Fibroblast of skin of right biceps (primary cell): ENCODE measurements at places on chromosomes 6 and 20.
A peak's percentile ranks its signal among the peaks of the same experiment; 100 is the strongest.

DNA sequence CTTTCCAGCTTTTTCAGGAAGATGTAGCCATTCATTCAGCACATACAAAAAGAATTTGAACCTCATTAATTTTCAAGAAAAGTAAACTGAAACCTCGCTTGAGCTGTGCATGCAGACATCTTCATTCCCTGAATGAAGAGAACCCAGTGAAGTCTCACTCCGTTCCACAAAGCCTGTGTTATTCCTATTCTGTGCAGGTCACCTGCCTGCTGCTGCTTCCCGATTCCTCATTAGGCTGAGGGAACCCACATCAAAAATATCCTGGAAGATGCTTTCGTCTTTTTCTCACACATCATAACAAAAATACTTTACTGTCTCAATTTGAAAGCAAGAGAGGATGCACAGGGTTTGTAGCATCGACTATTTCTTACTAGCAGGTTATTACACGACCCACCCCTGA is 40.1 kb downstream of the TRMT6 start:
- DNase-seq, result no peak

GRCh38 chr20:44716309-44717106 is 1.3 kb downstream of the CCN5 start:
- no peak for DNase-seq

GRCh38 chr20:58600756-58601155 is 50.3 kb upstream of the STX16 start:
- no peak for DNase-seq

DNA sequence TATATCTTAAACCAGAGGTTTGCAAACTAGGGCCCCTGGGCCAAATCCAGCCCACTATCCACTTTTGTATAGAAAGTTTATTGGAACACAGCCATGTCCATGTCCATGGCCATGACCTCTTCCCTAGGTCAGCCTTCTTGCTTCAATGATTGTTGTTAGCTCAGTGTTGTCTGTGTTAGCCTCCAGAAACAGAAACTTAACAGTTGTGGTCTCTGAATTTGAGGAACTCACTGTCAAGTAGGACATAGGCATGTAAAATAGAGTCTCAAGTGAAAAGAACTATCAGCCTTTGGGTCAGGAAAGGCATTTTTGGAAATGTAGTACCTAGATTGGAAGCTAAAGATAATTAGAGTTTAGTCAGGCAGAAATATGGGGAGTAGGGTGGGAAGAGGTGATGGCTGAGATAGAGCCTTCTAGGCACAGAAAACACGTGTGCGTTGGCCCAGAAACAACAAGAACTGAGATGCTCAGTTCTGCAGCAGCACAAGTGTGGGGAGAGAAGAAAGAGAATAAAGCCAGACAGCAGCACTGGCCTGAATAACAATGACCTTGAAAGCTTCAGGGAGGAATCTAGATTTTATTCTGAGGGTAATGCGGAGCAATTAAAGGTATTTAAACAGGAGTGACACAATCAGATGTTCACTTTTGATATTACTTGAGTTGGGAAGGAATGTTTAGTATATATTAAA is 87.0 kb upstream of the OLIG3 start:
- DNase-seq, result no peak

DNA sequence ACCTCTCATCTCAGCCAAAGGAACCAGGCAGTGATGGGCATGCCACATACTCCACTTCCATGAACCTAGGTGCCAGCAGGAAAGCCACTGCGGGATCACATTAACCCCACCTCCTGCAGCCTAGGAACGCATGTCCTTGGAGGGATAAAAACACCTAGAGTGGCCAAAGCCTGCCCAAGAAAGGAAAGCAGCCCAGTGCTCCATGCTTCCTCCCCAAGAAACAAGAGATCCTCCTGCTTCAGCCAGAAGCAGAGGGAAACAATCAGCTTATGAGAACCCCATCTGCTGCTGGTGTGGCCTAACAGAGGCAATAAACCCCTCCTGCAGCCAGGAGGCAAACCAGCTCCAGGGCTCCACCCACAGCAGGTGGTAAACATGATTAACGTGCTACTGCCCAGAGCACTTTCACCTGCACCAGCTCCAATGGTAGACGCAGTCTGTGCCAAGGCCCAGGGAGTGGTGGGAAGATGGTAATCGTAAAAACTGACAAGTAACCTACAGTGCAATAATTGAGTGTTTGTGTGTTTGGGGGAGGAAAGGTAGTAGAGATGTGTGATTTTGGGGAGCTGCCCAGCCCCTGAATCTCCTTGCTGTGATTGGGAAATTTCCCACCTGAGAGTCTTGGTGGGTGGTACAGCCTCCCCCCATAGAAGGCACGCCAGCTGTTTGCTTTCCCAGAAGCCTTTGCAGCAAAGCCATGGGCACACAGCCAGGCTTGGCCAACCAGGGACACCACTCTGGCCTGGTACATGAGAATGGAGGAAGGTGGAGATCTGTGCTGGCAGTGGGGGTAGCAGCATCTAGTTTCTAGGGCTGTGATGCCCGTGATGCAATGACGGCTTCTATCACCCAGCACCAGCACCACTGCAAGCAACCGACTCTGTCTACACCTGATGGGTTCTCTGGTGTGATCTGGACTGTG is 50.6 kb upstream of the TBC1D7 start:
- no peak for DNase-seq

- DNase-seq, result peak; percentile 89
Observed at GRCh38 chr6:27138837-27139755, 108.4 kb upstream of the PRSS16 start.

DNA sequence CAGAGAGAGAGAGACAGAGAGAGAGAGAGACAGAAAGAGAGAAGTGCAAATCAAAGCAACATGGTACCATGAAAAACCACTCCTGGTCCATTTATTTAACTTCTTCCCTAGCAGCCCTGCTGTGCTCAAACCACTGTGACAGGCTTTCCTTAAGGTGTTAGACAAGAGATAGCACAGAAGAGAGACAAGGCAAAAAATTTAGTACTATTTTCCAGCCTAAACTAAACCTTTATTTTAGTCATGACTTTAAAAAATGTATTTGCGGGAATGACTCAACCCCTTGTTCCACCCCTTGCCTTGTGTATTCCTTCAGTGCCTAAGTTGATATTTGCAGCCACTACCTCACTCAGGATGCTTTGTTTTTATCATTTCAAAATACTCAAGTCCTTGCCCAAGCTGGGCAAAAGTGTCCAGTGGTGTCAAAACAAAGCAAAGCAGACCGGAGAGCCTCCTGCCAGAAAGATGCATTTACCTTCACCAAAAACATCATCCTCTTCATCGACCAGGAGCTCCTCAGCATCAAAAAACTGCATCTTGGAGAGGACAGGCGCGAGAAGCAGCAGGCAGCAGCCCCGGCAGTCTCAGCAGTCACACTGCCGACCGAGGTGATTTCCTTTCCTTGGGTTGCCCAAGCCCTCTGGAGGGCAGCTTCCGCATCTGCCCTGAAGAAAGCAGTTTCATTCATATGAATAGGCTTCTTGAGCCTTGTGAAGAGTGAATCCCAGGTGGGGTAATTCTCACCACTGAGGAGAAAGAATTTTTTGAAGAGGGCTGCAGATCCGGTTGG is at the start of gene RIPOR2:
RIPOR2 (minus strand) TSS at position 595 of the 787 bp plus-strand sequence; CDS start at position 533, 62 bp downstream.
- DNase-seq, result peak; percentile 19

- no peak for DNase-seq
Observed at GRCh38 chr20:8664778-8665177, 404.1 kb upstream of the PLCB4 start.

- peak; percentile 35 for DNase-seq
Observed at GRCh38 chr6:125367036-125367782, 65.4 kb upstream of the HDDC2 start.

GRCh38 chr20:10125757-10126156 is 91.0 kb downstream of the ANKEF1 start:
- peak; percentile 32 for DNase-seq

DNA sequence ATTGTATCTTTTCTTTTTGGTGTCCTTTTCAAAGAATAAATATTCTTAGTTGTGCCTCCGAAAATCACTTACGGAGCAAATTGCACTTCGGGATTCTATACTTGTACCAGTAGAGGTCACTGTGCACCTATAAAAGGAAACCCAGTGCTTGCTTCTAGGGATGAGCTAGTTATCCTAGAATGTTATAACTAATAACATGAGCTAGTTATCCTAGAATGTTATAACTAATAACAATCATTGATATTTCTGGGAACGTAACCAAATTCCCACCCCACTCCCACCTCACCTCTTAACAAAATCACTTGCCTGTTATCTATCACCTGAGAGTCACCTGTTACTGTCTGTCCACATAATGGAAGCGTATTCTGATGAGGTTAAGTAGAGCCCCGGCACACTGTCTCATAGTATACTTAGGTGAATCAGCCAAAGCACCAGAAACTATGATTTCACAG is 126.9 kb upstream of the TIAM2 start:
- peak; percentile 72 for DNase-seq

- no peak for DNase-seq
Observed at GRCh38 chr20:40808936-40809335, 119.9 kb upstream of the MAFB start.

- DNase-seq, result peak; percentile 11
Observed at GRCh38 chr6:152748843-152749242, 1.8 kb upstream of the VIP start.

DNA sequence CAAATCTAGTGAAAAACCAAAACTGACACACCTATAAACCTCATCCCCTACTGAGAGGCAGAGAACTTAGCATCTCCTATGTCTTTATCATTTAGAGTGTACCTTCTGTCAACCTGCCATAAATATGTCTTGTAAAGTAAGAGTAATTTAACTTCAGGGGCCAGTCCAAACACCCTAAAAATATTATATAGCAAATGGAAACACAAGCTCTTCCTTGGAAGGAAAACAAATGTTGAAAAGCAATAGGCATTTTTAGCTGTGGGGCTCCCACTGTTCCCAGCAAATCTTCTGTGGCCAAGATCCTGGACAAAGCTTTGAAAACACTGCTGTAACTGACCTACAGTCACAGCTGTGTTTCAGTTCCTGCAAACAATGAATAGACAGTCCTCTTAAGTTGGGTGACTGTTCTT is 140.0 kb upstream of the RNF217 start:
- no peak for DNase-seq

DNA sequence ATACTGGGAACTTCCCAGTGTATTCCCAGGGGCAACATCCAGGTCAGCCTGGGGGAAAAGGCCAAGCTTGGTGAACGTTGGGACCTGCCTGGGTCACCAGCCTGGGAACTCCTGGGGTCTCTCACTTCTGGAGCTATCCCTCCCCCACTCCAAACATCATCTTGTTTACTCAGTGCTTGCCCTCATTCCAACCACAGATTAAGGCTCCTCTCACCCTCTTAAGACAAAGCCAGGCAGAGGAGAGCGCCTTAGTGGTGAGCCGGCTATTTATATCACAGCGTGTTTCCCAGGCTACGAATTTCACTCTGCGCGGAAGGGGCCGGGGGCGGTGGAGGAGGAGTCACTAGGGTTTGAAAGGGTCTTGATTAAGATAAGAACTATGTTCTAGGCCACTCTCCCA is 12.1 kb downstream of the PRPH2 start:
- no peak for DNase-seq

GRCh38 chr6:148430897-148431296 is 88.3 kb downstream of the SASH1 start:
- DNase-seq, result no peak

- no peak for DNase-seq
Observed at GRCh38 chr6:35388030-35388429, 45.7 kb downstream of the PPARD start.

GRCh38 chr6:1759870-1760269 is 150.2 kb downstream of the FOXC1 start:
- DNase-seq, result no peak

- no peak for DNase-seq
Observed at GRCh38 chr6:114941078-114941477, 598.3 kb upstream of the HS3ST5 start.

DNA sequence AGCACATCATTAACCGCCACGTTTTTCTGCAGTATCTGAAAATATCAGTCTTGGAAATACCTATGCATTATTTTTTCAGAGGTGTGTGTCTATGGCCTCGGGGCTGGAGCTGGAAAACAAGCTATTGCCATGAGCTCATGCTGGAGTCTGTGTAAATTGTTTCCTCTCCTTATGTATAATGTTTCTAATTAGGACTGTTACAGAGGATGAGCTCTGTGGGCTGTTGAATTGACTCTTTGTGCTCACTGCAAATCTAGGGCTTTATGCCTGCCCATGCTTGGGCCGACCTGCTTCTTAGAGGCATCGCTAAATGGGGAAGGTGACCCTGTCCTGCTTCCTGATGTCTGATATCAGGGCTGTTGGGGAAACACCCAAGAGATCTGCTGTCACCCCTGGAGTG is 80.8 kb upstream of the SLC22A16 start:
- no peak for DNase-seq

- no peak for DNase-seq
Observed at GRCh38 chr6:56555438-56555872, 87.2 kb downstream of the DST start.

DNA sequence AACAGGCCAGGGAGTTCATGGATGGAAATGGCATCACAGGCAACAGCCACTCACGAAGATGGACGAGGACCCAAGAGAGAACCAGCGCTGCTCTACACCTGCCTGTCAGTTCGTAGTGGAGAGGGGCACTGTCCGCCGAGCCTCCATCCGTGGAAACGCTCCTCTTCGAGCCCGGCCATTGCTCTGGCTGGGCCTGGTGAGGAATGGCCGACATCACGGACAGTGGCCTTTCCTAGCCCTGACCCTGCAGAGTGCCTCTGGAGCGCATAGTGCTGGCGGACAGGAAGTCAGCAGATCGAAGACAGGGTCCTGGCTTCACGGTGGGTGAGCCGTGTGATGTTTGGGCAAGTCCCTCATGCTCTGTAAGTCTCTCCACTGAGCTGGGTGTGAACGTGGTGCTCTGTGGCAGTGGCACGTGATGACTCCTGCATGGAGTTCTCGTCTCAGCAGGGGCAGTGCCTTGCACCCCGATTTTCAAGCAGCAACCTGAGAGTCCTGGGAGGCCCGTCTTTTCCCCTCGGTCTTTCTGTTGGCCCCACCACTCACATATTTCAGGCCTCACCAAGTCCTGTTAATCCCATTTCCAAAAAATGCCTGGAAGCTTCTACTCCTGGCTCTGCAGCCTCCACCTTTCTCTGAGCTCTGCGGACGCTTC is 214.4 kb downstream of the ERMARD start:
- no peak for DNase-seq

DNA sequence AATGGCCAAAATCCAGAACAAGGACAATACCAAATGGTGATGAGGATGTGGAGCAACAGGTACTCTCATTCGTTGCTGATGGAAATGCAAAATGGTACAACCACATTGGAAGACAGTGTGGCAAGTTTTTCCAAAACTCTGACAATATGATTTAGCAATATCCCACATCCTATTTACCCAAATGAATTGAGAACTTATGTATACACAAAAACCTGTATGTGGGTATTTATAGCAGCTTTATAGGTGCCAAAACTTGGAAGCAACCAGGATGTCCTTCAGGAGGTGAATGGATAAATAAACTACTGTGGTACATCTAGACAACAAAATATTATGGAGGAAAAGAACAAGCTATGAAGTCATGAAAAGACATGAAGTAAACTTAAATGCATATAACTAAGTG is 156.5 kb downstream of the TFAP2A start:
- DNase-seq, result no peak
